ENCODE measurements at places on chromosomes 1 and 21.

GRCh38 chr21:44043613-44044012 is 31.5 kb downstream of the TRAPPC10 start:
- DNase-seq, result no peak

DNA sequence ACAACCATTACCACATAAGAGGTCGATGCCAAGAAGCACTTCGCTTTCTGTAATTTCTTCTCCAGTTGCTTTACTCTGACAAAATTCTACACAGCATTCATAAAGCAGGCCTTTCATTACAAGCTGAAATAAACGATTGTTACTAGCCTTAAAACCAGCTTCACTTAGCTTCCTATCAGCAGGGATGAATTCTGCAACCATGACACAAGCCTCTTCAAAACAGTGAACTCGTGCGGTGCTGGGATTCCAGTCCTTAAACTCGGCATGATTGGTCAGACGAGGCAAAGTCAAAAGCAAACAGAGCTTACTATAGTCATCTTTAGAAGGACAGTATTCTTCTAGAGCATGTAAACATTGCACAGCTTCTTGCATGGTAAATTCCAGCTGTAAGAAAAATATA is 30.6 kb downstream of the WDR47 start:
- no peak for DNase-seq

- DNase-seq, result peak; percentile 95
These were observed 582 bp downstream of the TRPM2 start for GRCh38 chr21:44354001-44354405.

DNA sequence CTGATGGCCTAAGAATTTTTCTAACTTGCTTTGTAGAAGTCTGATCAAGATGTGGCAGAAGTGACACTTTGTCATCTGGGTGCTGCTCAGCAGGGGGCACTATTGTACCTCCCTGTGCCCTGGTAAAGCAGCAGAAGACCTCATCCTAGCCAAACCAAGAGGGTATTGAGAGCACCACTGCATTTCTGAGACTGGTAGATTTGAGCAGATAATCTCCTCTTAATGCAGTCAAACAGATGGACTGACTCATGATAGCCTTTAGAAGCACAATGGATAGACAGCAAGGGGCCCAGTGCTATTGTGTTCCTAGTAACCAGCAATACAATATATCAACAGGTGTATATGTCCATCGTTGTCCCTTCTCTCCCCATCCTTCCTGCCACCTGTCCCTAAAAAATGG is 5.7 kb downstream of the TPM3 start:
- peak; percentile 75 for DNase-seq

DNA sequence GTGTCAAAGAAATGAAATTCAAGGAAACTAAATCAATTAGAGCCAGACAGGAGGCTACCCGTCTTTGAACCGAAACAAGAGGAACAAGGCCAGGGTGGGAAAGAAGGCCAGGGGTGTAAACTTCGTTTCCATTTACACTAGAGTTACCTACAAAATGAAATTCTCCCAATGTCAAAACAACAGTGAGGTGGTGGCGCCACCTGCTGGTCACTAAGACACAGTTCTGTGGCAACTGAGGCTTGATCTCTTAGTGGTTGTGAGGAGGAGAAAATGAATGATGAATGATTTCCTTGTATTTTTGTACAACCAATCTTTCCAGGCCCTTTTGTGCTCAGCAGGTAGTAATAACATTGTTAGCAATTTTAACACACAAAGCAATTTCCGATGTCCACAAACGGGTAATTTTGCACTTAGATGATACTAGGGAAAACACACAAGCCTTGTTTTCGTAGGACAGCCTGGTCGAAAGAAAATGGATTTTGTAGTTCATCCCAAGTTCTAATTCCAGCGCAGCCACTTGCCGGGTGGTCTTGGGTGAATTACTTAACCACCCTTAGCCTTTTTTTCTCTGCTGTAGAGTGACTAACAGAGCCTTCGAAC is 54.8 kb upstream of the SOD1 start:
- peak; percentile 69 for DNase-seq

DNA sequence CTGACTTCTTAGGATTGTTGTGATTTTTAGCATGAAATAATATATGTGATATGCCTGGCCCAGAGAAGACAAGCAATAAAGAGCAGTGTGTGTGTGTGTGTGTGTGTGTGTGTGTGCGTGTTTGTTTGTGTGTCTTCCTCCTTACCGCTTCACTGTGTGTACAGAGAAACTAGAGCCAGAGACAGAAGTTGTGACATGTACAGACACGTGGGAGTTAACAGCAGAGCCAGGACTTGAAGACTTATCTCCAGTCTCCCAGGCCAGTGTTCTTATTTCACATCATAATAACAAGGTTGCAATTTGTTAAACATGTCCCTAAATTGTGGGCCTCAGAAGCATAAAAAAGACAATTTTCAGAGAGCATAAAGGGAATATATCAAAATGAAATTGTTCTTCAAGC is 192.0 kb upstream of the JUN start:
- DNase-seq, result peak; percentile 70

DNA sequence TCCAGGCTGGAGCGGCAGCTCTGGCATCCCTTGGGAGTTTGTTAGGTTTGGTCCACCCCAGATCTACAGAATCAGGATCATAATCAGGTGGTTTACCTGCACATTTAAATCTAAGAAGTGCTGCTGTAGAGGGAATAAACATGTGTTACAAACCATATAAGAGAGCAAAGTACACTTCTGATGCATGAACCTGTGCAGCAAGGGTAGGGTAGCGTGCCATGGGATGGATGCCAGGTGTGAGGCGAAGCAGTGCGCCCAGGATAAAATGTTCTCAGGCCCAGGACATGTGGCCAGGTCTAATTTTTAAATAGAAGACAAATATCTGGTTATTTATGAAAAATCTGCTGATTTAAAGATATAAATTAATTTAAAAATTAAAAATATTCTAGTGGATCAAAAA is 308.8 kb upstream of the USP24 start:
- no peak for DNase-seq

DNA sequence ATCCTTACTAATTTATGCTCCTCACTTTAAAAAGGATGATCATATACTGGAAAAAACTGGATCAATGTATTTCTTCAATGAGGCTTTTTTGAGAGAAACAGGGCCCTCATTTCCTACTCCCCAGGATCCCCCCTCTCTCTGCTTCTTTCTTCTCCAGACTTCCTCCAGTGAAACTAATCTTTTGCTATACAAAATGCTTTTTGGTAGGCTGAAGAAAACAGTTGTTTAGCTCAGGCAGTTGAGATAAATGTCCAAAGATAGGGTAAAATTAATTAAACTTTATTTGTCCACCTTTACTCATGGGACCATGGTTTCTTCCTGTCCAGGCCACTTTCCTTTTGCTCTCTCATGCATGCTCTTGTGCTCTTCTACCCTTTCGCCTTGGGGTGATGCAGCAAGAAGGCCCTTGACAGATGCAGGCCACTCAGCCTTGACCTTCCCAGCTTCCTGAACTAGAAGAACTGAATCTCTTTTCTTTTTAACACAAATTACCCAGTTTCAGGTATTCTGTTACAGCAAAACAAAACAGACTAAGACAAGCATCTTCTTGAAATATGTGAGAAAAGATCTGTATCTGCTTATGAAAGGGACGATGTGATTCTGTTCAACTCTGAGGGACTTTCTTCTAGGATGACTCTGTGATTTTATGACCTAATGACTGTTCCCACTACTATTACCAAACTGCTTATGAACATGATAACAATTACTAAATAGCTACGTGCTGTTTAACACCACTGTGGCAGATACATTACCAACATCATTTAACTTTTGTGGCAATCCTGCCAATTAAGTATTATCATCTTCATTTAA is 63.7 kb downstream of the NVL start:
- DNase-seq, result no peak

DNA sequence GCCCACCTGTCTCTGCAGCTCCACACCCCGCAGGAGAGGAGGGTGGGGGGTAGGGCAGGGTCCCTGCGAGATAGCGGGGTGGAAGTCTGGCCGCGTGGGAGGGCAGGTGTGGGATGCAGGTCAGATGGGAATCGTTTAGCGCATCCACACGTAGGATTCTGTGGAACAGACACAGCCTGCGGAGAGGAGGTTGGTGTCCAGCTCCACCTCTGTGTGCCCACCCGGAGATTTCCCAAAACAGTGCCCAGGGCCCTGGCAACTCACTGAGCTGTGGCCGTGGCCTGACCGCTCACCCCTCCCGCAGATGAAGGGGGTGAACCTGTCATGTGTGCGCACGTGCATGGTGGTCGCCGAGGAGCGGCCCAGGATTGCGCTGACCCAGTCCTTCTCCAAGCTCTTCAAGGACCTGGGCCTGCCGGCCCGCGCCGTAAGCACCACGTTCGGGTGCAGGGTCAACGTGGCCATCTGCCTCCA is 46.9 kb downstream of the S100B start:
- DNase-seq, result no peak

DNA sequence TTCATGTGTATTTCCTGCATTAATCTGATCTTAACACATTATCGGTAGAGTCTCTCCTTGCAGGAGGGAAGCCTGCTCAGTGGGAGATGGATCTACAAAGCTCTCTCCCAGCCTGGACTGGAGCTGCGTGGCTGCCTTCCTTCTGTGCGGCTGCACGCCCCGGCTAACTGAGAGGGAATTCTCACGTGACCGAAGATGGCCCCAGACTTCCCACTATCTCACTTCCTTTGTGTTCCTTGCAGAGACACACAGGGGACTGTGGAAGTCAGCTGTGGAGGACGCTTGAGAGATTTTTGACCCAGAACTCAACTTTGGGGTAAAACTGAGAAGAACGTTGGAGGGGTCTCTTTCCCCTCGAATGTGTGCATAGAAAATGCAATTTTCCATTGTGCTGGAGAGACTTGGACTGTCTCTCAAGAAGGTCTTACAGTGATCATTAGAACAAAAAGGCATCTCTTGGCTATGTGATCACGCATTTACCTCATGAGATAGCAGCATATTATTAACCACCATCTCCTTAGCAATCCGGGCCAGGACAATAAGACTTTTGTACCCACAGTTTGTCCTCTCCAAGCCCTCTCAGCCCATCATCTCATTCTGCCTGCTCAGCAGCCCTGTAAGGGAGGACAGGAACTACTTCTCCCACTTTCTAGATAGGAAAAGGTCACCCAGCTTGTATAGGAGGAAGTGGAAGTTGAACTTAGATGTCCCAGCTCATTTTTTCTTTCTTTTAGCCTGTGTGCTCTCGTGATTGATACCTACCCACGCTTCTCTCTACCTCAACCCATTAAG is 49.3 kb upstream of the TARBP1 start:
- DNase-seq, result peak; percentile 89

GRCh38 chr1:111814305-111814628 is 58.6 kb downstream of the DDX20 start:
- no peak for DNase-seq

DNA sequence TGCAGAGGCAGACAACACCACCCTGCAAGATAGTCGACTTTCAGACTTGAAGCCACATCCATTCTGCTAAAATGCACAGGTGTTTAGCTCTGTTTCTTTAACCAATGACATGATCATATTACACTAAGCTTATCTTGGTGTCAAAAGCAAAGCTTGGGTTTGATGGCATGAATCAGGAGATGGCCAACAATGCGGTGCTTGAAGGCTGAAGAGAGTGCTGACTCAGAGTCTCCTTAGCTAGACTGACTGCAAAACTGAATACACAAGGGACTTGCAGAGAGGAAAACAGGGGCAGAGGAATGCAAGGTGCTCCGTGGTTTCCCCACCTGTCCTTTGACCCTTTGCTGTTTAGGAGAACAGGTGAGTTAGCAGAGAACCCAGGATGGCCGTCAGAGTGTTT is 262.6 kb downstream of the SIPA1L2 start:
- no peak for DNase-seq

DNA sequence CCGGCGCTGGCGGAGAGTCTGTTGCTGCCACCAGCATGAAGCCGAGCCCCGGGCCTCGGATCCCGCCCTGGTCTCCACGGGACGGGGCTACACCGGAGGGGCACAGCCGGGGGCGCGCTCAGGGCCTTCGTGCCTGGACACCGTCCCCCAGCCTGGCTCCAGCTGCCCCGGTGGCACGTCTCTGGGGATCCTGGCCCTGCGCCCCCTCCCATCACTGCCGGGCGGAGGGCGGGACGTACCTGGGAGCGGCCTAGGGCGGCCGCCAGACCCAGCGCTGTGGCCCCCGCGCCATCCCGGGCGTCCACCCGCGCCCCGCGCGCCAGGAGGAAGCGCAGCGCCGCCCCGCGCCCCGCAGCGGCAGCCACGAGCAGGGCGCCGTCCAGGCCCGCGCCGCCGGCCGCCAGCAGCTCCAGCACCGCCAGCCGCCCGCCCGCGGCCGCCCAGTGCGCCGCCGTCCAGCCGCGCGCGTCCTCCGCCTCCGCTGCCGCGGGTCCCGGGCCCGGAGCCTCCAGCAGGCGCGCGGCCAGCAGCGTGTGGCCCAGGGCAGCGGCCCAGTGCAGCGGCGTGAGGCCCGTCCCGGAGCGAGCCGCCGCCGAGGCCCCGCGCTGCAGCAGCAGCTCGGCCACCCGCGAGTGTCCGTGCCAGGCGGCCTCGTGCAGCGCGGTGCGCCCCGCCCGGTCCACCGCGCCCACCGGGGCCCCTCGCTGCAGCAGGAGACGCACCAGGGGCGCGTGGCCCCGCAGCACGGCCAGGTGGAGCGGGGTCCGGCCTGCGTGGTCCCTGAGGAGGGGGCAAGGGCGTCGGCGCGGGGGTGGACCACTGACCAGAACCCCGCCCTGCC is 1.0 kb downstream of the ANKRD65 start:
- DNase-seq, result no peak

DNA sequence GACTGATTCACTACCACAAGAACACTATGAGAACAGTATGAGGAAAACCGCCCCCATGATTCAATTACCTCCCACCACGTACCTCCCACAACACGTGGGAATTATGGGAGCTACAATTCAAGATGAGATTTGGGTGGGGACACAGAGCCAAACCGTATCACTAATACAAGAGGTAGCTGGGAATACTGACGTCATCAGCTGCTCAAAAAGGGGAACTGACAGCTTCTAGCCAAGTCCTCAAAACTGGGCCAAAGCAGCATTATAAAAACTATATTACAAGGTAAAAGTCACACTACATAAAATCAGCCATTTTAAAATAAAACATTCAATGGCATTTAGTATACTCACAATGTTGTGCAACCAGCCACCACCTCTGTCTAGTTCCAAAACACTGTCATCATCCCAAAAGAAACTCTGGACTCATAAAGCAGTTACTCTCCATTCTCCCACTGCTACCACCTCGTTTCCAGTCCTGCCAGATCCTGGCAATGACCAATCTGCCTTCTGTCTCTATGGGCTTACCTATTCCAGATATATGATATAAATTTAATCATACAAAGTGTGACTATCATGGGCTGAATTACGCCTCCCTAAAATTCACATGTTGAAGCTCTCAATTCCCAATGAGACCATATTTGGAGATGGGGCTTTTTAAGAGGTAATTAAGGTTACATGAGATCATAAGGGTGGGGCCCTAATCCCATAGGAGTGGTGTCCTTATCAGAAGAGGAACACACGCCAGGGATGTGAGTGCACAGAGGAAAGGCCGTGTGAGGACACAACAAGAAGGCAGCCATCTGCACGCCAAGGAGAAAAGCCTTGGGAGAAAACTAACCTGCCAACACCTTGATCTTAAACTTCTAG is 192.1 kb downstream of the SETD4 start:
- peak; percentile 64 for DNase-seq

DNA sequence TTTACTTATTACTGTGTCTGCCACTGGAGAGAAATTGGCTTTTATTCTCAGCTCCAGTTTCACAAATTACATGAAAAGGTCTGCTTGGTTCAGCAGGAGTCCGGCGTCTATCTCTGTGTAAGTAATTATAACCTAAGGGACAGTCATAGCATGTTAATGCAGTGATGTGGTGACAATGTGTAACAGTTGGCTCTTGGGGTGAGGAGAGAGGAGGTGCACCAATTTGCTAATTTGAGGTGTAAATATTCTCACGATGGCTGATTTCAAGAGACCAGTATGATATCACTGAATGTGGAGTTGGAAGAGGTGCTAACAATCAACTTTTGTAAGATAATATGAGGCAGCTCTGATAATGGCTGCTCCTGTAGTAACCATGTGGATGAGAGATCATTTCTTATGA is 86.1 kb downstream of the CTH start:
- DNase-seq, result no peak

Data from inflammatory macrophage treated with lipopolysaccharide for 4 hours (primary cell).